Activated CD4-positive, alpha-beta T cell treated with anti-CD3 and anti-CD28 coated beads, Interleukin-2, amount 50 U/mL, for 1 hour (primary cell): ENCODE measurements at places on chromosomes 6 and 20.

- DNase-seq = no peak
Measured at GRCh38 chr6:53910834-53911233, 116.0 kb downstream of the LRRC1 start.

DNA sequence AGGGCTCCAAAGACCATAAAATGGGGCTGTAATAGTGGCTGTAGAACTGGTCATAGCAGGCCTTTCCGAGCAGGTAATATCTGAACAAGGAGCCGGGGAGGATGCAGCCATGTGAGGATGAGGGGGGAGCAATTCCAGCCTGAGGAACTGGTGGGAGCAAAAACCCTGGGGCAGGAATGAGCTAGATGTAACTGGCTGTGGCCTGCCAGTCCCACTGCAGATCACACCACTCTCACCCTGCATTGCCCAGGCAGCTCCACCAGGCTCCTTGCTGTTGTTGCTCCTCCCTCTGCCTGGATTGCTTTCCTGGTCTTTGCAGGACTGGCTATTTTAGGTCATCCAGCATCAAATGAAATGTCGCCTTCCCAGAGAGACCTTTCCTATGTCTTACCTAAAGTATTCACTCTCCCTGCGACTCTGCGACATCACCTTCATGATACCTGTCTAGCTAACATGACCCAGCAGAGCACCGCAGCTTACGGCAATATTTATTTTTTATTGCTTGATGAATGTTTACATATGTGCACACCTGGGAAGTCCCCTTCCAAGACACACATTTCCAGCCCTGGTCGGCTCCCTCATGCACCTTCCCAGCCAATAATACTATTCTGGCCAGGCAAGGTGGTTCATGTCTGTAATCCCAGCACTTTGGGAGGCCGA, 2.4 kb upstream of the ZFP64 start:
- DNase-seq = no peak

DNA sequence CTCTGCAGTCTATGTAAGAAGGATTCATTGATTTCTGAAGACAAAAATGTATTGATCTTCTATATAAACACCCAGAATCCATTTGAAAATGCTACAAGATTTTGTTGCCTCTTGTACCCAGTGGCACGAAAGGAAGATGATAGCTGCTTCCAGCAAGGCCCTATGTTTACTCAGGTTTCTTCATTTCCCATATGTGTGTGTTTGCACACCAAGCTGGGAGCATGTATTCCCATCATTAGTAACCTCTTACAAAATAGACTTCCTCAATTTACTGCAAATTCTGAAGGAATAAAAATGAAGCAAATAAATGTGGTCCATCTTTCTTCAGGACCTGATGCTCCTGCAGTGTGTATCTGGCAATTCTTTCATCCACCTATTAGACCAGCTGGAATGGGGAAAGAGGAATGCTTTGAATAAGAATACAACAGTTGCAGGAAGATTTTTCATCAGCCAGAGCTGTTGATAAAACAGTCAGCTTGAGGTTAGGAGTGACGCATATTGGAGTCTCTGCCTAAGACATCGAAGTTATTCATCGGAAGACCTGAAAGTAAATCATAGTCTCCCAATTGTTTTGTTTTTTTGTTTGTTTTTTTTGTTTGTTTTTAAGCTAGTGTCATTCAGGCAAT, 132.3 kb downstream of the PDE7B start:
- DNase-seq = no peak

GRCh38 chr6:169867751-169868191, 116.3 kb downstream of the ERMARD start:
- DNase-seq = no peak

DNA sequence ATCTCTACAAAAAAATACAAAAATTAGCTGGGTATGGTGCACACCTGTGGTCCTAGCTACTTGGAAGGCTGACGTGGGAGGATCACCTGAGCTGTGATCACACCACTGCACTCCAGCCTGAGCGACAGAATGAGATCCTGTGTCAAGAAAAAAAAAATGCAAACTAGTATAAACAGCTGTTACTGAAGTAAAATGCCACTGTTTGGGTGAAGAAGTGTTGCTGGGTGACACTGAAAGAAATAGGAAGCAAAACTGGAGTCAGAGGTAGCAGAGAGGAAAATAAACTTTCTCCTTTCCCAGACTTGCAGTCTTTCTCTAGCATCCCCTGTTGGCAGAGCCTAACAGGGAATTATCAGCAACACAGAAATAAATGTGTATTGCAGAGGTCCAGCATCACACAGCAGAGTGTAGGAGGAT, 241.2 kb upstream of the PREP start:
- no peak for DNase-seq

GRCh38 chr6:106613590-106613989, 15.7 kb downstream of the RTN4IP1 start:
- no peak for DNase-seq

GRCh38 chr6:154614101-154614500, 103.6 kb upstream of the CNKSR3 start:
- DNase-seq = no peak

DNA sequence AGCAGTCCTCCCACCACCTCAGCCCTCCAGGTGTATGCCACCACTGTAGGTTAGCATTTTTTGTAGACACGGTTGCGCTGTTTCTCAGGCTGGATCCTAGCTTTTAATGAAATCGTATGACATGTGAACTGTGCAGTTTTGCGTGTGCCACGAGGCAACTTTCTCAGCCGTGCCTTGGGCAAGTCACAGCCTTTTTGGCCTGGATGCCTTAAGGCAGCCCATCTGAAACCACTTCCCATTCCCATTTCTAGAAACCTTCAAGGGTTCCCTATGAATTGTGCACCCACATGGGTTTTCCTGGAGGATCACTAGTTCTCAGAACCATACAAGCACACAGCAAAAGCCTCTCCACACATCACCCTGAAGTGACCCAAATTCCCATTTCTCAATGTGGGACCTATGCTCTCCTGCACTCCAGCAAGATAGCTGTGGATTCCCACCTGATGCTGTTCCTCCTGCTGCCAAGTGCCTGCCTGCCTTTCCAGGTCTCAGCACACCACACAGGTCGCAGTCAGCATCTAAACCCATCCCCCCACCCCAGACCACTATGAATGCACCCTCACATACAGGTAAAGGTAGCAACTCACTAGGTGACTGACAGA, 28.9 kb downstream of the SNX5 start:
- no peak for DNase-seq

DNA sequence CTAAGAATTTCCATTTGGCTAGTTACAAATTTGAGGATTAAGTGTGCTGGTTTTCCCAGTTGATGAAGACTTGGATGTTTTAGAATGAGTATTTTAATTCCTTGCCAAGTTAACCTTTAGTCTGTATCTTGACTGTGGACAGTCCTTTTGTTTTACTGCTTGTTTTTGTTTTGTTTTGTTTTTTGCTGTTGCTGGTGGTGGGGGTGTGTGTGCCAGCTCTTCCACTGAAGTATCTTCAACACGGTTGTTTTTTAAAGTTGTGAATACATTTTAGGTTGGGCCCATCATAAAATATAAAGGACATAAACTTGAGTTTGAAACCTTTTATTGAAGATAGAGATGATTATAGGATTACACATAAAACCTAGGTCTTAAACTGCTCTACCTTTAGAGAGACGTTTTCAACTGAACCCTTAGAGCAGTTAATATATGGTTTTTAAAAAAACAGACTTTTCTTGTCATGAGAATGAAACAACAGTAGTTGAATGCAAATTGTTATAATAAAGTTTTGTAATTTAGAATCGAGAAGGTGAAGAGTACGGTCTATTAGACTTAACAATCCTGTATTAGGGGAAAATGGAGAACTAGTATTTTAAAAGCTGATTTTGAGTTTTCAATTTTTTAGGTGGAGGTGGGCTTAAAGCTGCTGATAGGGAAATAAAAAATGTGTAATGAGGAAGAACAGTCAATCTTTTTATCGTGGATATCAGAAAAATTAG, 4.0 kb downstream of the QKI start:
- no peak for DNase-seq

DNA sequence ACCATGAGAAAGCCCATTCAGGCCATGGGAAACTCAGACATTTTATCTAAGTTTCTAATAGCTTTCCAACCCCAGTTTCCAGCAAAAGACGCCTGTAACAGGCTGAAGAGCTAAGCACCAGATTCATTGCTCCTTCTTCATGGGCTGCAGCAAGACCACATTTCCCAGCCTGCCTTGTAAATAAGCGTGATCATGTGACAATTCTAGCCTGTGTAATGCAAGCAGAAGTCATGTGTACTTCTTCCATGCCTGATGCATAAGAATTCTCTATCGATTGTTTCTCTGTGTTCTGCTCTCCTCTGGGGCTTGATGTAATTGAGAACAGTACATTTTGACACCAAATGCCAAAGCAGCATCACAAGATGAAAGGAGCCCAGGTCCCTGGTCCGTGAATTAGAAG, 6.8 kb downstream of the PCSK2 start:
- DNase-seq = no peak

- DNase-seq = no peak
Measured at GRCh38 chr6:157068691-157069324, 254.5 kb downstream of the TMEM242 start.

DNA sequence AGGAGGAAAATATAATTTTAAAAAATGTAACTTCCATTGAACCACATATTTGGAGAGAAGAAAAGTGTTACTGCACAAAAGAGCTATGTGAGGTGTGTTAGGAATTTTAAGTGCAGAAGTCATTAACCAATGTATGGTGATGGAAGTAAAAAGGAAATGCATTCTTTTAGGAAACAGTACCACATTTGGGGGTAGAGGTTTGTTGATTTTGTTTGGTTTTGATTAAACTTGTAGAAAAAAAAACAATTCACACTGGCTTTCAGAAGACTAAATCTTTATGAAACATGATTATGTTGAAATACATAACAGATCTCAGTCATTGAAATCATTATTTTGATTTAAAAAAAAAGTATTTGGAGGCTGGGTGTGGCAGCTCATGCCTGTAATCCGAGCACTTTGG, 1287.0 kb upstream of the GJE1 start:
- no peak for DNase-seq

DNA sequence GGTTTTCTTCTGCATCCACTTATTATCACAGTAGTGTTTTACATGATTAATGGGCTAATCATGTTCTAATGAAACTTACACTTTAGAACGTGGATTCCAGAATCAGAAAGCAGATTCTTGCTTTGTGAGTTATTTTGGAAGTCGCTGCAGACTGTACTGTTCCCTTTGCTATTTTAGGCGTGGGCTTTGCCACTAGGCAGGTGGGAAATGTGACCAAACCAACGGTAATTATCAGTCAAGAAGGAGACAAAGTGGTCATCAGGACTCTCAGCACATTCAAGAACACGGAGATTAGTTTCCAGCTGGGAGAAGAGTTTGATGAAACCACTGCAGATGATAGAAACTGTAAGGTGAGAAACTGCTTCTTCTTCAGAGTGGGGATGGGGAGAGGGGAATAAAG, 598 bp downstream of the FABP7 start:
- DNase-seq = no peak

DNA sequence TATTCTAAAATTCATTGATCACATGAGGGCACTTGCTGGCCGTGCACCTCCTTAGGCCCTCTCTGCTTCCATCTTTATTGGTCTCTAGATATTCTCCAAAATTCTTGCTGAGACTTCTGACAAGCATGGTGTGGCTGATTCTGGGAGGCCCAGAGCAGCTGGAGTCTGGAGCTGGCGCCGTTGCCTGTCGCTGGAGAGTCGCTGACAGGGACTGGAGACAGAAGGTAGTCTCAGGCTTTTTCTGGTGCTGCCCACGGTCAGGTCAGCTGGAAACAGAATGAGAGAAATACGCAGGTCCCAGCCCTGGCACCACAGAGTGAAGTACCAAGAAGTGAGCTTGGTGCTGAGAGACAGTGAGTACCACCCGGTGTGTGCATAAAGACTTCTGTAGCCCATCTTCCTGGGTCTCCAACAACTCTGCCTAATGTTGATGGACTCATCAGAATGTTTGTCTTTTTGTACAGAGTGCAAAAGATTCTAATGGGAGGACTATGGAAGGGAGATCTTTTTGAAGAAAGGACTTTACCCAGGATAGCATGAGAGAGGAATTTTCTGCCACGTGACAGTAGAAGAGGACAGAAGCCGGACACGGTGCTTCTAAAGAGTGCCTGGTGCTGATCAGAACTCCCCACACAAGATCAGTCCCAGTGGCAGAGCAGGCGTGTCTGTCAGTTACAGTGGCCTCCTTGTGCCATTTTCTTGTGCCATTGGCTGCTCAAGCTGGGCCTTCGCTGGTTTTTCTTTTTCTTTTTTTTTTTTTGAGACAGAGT, 1.8 kb upstream of the ALDH8A1 start:
- DNase-seq = no peak

GRCh38 chr6:6283746-6284145, 36.7 kb downstream of the F13A1 start:
- no peak for DNase-seq

DNA sequence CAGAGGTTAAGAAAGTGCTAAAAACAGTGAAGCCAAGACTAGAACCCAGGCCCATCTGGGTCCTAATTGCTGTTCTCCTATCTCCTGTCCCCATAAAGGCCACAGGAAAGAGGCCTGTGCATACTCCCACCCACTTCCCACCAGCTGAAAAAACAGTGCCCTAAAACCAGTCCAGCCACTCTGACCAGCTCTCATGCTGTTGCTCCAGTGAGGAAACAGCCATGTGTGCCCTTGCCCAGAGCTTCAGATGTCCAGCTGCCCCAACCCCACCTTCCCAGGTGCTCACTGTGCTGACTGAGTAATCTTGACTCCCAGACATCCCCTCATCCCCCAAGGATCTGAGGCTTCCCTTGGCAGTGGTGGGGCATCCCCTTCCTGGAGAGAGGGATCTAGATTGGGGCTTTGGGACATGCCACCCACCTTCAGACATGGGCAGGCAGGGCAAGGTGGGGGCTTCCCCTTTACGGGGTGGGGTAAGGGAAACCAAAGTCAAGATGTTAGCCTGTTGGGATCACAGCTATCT, 28.7 kb downstream of the KCNK5 start:
- DNase-seq = no peak

- no peak for DNase-seq
Measured at GRCh38 chr20:48319943-48320584, 507.7 kb downstream of the PREX1 start.

- DNase-seq = no peak
Measured at GRCh38 chr20:51792960-51793359, 9.4 kb downstream of the SALL4 start.

DNA sequence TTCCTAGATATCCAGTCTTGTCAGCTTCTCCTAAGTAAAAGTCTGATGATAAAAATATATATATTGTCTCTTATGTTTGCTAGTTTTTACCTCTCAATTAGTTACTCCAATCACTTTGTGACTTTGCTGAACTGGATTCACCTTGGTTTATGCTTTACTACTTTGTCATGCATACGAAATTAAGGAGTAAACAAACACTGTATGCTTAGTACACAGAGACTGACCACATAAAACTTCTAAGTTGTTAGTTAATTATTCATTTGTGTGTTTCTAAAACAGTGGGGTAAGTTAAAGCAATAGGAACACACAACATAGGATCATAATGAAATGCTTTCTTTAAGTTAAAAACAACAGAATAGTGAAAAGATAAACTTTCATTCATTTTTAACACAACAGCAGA, 877.3 kb upstream of the MAP3K7 start:
- DNase-seq = no peak
